ENCODE measurements at places on chromosomes 3 and 15.

DNA sequence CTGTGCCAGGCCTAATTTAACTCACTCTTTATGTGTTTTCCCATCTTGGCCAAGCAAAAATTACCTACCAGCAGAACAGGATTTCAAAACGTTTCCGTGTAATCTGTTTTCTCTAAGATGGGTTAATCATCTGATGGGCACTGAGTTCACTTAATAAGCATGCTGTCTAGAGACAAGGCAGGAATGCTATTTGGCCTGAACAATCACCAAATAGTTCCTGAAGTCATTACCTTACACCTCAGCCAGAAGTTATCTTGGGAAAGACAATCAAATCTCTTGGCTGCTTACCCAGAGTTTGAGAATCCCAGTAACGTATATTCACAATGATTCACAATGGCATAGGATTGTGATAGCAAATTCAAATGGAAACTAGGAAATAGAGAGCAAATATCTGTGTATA, 779.1 kb downstream of the CADM2 start:
- DNase-seq: no peak

GRCh38 chr3:46102780-46103130, 75.5 kb upstream of the XCR1 start:
- no peak for DNase-seq

- DNase-seq: no peak
These were observed 25.0 kb downstream of the SIDT1 start for GRCh38 chr3:113557374-113557773.

DNA sequence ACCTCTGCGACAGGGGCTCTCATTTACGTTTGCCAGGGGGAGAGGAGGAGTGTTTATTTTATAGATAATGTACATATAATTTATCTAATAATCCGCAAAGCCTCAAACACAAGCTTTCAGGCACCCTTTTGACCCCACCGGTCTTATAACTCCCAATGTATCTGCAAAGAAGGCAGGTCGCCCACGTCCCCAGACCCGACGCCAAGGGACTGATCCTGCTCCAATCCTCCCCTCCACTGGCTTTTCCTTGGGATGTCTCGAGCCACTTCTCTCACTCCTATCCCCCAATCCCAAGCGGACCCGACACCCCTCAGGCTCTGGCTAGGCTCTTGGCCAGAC, 452 bp downstream of the DCP1A start:
- no peak for DNase-seq

DNA sequence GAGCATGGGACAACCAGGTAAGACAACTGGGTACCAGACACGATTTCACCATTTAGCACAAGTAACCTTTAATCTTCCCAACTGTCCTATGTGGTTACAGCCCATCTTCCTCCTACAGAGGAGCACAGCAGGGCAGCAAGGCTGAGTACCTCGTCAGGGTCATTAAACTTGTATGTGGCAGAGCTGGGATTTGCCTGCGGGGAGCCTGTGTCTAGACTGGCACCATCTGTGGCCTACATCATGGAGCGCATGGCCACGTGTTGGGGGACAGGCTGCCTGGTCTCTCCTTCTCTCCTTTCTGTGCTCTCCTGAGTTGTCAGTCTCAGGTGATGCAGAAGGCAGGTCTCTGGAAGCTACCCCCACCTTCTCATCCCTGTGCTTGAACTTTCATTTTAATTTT, 32.2 kb downstream of the GOLGA6A start:
- no peak for DNase-seq

DNA sequence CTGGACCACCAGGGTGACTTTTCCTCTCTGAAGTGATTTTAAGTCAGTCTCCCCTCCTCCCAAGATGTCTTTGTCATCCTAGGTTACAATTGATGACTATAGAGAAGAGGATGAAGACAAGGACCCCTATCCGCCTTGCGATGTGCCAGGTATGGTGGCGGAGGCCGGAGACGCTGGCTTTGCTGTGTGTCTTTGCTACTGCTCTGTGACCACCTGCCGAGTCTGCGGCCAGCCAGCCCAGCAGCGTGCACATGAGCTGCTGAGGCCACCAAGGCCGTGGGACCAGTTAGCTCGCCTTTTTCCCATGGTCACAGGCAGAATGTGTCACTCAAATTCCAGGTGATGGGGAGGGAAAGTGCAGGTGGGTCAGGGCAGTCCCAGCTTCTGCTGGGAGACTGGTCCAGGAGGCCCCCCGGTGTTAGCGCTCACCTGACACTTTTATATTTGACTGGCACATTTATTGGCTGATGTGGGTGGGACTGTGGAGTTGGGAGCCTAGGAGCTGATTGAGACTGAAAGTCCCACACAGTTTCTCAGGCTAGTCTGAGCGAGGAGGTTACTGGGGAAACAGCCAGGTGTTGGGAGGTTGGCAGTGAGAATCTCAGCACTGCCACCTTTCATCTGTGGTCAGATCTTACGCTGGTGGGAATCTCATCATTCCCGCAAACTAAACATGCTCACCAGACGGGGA, 114.1 kb downstream of the CHDH start:
- DNase-seq: no peak

DNA sequence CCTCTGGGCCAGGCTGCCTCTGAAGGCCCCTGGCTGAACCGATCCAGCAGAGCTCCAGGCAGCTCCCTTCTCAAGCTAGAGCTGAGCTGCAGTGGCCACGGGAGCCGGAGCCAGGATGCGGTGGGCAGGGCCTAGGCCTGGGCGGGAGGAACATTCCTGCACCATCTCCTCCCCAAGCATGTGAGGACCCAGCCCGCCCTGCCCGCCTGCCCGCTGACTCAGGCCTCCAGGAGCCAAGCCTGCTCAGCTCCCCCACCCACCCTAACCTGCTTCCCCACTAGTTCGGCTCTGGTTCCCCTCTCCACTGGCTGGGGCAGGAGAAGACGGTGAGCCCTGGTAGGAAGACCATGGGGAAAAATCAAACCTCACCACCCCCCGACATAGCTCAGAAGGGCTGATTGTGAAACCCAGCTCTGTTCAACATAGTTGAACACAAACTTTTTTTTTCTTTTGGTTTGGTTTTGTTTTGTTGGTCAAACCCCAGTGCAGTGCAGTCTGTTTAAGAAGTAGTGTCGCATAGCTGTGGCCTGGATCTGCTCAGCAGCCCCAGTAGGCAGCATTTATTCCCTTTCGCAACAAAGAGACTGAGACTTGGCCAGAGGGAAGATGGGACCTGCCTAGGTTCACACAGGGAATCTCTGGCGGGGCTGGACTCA, 13.5 kb downstream of the SNX33 start:
- DNase-seq: no peak

DNA sequence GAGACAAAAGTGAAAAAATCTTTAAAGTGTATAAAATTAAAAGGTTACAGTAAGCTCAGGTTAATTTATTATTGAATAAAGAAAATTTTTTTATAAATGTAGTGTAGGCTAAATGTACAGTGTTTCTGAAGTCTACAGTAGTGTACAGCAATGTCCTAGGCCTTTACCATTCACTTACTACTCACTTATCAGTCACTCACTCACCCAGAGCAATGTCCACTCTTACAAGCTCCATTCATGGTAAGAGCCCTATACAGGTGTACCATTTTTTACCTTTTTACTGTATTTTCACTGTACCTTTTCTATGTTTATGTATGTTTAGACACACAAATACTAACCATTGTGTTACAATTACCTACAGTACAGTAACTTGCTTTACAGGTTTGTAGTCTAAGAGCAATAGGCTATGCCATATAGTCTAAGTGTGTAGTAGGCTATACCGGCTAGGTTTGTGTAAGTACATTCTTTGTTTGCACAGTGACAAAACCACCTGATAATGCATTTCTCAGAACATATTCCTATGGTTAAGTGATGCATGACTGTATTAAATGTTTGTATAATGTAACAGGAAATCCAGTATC, 38.1 kb upstream of the NECTIN3 start:
- DNase-seq: no peak

DNA sequence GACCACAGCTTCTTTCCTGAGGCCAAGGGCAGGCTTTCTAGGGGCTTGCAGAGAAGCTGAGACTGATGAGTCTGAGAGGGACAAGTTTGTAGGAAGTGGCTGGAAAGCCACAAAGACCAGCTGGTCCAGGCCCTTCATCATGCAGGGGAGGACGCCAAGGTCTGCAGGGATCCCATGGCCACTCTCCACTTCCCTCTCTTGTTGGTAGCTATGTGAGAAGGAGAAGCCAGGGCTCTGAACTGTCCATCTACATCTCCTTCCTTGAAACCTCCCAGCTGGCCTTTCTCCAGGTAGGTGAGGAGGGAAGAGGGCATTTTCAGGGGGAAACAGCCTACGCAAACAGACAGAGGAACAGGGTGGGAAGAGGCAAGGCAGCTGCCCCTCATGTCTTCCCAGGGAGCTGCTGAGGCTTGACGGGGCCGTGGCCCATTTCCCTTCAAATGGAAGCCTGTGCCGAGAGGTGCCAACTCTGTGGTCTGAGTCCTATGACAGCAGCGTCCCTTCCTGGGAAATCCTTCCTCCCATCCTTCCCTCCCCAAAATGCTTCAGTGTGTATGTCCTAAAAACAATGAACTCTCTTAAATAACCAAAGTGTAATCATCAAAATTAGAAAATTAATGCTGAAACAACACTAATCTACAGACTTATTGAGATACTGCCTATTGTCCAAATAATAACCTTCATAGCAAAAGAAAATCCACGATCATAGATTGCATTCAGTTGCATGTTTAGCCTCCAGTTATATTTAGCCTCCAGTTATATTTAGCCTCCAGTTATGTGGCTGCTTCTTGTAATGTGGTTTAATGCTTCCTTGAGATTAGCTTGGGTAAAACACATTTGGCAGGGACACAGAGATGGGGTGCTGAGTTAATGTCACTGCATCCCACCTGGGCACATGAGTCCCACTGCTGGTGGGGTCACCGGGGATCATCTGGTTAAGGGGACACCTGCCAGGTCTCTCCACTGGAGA, 36.0 kb downstream of the GNB5 start:
- DNase-seq: no peak

GRCh38 chr15:71715914-71716313, 94.4 kb upstream of the NR2E3 start:
- DNase-seq: no peak

GRCh38 chr3:61451841-61452240, 109.5 kb upstream of the PTPRG start:
- DNase-seq: no peak

DNA sequence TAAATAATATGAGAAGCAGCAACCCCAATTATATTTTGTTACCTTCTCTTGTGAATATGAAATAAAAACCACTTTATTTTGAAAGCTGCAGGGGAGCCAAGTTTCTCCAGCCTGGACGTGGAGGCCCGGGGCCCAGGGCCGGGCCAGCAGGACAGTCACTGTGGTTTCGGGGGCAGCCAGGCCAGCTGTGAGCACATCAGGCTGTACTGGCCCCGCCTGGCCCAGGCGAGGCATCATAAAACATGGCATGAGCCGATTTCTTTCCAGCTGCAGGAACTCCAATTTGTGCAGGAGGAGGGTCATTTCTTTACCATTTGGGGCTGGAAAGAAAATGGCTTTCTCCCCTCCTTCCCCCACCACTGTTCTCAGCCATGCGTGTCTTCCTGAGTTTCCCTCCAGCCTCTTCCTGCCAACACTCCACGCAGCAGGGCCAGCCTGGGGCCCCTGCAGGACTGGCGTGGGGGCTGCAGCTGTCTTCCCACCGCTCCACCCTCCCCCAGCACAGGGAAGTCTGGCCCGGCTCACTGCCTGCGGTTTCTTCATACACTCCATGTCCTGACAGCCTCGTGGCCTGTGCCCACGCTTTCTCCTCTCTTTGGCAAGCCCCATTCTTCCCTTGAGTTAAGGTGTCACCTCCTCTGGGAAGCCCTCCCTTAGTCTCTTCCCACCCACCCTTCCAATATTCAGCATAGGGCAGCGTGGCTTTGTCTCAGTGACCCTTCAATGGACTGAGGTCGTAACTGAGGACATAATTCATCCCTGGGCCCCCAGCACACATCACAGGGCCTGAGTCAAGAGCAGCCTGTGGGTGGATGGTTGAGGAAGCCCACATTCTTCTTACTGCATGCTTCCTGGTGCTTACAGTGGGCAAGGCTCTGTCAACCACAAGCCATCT, 135.8 kb downstream of the CHSY1 start:
- DNase-seq: no peak

GRCh38 chr3:7171493-7171892, 310.6 kb downstream of the GRM7 start:
- no peak for DNase-seq

DNA sequence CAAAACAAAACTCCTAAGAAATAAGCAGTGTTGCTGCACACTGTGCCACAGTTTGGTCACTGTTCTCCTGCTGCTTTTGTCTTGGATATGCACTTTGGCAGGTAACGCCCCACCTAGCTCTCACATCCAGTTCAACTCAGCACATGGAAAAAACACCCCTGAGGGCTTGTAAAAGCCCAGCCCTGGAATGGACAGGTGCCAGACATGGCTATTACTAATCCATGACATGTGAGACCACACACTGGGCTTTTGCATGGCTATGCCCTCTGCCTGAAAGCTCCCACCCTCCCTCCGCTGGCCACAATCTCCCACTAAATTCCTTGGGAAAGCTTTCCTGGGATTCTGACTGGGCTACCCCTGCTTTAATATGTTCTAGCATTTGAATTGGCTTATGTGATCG, 24.7 kb upstream of the ZBED2 start:
- DNase-seq: no peak

DNA sequence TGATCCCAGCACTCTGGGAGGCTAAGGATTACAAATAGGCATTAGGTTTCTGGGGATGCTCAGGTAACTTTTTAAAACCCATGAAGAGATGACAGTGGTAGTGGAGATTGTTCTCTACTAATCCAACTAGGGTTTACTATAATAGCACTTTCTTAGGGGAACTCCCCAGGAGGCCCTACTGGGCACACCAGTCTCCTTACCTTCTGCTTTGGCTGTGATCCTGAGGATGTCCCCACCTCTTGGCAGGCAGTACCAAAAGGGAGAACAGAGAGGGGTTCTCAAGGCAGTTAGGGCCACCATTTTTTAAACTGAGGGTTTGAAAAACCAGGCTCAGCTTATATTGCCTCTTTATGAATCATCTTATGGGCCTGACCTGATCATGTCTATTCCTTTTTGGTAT, 15.0 kb upstream of the FBXL22 start:
- no peak for DNase-seq

DNA sequence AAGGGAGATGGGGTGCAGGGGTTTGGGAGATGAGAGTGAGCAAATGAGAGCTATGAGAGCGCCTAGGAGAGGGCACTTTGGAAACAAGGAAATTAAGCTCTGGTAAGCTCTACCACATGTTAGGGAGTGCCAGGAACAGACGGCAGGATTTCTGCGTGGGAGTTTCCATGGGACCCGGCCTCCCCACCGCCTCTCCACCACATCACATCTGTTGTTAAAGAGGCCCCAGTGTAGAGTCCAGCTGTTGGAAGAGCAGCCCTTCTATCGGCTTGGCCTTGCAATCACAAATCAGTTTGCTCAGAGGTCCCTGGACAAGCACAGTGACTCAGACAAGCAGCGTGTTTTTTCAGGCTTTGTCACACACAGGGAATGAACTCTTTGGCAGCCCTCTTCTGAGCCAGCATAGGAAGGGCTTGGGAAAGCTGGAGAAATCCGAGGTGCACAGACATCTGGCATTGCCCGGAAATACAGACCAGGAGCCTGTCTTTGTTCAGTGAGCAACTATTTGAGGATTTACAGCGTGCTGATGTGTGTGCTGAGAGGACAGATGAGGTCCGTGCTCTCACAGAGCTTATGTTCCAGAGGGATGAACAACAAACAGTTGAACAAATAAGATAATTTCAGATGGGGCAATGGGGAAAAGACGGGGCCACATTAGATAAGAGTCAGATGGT, 370.6 kb upstream of the PROK2 start:
- no peak for DNase-seq

Measured in stimulated activated CD4-positive, alpha-beta T cell treated with anti-CD3 and anti-CD28 coated beads, TNF-alpha, amount 100 ng/mL, for 1 hour (primary cell).